Activated T-cell treated with anti-CD3 and anti-CD28 coated beads for 1 hour (primary cell): ENCODE measurements at places on chromosomes 3 and 15.

DNA sequence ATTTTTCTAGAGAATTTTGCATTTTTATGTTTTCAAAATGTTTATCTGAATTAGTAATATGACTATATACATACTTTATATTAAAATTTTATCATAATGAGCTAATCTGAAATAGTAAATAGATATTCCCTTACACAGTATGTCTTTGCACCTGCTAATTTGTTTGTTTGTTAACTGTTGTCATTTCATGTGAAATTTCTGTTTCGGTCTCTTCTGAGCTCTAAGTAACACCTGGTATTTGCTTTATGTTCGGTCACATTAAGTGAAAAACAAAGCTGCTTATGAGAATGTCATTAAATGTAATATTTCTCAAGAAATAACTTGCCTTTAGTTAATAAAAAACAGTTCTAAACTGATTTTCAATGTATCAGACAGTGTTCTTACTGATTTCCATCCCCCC is 61.1 kb downstream of the FNDC3B start:
- no peak for DNase-seq

GRCh38 chr15:65213241-65213640 is 2.0 kb upstream of the CILP start:
- DNase-seq: no peak

GRCh38 chr15:39944726-39945125 is 10.8 kb downstream of the EIF2AK4 start:
- no peak for DNase-seq

DNA sequence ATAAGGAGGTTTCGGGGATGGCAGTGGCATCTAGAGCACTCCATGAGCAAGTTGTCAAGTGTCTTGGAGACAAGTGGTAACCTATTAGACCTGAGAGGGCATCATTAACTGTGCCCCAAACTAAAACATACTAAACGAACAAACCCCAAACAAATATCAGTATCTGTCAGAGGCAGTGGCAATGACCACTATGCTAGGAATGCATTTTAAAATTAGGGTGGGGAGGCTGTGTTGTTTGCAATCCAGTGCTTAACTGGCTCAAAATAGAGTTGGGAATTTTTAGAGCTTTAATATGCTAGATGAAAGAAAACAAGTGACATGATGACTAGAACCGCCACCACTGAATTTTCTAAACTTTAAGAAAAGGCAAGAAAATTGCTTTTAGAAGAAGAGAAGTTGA is 51.8 kb upstream of the TPRG1 start:
- no peak for DNase-seq

DNA sequence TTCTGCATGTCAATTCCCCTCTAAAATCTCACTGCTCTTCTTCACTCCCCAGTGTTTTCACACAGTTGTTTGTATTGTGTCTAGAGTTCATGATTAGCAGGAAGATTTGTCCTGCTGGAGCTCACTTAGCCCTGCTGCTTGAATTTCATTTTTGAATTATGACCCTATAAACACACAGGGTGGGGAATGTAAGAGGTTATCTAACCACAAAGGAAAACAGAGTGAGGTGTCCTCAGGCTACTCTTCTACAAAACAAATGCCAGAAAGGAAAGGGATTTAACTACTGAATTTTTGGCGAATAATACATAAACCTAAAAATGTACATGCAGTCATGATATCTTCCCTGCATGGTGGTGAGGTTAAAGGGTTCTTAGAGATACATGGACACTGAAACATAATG is 215.1 kb upstream of the CNTN4 start:
- DNase-seq: no peak

DNA sequence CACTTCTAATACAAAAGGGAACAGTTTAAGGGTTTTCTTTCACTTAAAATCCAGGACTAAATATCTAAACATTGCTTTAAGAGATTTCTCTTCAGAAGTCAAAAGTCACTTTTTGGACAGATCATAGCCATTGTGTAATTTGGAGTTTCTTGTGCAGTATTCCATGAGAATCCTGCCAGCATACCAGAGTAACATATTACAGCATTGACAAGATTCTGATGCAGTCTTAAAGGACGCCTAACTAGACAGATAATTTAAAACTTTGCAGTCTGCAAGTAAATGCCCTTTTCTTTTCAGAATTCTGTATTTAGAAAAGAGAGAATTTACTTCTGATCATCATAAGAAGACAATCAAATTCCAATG is 17.5 kb upstream of the IGSF10 start:
- no peak for DNase-seq

GRCh38 chr15:31200735-31201151 is 99.2 kb upstream of the TRPM1 start:
- DNase-seq: peak; percentile 60

GRCh38 chr3:4577721-4578120 is 84.6 kb downstream of the ITPR1 start:
- DNase-seq: no peak

DNA sequence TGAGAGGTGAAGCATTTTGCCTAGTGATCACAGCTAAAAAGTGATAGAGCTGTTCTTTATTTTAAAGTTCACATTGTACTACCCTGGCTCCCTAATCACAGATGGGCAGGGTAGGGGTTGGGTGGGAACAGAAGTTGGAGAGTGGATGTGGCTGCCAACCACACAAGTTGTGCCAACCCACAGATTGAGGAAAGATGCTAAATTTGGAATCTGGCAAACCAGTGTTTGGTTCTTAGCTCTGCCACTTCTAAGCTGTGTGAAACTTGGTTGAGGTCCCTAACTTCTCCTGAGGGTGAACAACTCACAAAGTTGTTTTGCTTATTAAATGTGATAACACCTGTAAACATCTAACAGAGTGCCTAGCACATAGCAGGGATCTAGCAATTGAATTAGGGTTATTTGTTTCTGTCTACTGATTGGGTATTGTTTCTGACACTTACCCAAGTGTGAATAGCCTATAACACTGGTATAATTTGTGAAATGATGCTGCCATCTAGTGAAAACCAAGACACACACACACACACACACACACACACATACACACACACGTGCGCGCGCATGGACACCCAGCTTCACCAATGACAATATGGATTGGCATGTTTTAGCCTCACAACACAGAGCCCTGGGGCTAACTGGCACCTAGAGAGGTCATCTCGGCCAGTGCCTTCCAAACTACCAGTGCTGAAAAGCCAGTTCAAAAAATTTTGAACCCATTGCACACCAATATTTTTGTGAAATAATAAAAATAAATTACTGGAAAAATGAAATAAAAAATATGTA is 25.3 kb downstream of the ADGRG7 start:
- no peak for DNase-seq

DNA sequence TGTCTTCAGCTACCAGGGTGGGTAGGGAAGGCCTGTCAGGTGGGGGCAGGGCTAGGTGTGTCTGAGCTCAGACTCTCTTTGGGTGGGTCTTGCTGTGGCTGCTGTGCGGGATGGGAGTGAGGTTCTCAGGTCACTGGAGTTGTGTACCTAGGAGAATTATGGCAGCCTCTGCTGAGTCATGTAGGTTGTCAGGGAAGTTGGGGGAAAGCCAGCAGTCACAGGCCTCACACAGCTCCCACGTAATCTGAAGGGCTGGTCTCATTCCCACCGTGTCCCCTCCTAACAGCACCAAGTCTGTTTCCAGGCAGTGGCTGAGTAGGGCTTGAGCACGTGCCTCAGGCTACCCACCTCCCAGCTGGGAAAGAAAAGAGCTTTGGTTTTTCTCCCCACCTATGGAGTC is 67.0 kb downstream of the CHCHD4 start:
- DNase-seq: no peak

- no peak for DNase-seq
Observed at GRCh38 chr15:75153087-75153486, 48.6 kb upstream of the C15orf39 start.

DNA sequence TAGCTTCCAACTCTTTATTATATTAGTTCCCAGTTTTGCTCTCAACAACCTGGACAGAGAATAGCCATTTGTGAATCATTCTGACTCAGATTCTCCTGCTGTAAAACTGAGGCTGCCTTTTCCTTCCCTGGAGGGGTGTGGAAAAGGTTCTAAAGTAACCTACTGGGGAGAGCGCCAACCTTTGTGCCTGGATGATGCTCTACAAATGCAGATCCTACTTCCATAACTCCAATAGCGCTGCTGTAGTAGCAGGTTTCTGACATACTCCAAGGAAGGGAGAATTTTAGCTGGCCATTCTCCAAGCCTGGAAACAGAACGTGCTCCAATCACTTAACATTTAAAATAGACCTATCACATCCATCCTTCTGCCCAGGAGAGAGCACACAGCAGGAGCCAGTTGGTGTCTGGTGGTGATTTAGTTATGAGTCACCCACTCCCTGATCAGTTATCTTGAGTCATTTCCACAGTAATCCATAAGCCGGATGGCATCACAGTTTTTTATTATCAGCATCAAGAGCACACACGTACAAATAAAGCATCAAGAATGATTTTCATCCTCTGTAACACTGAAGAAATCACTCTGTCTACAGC is 38.3 kb downstream of the MYH15 start:
- no peak for DNase-seq

DNA sequence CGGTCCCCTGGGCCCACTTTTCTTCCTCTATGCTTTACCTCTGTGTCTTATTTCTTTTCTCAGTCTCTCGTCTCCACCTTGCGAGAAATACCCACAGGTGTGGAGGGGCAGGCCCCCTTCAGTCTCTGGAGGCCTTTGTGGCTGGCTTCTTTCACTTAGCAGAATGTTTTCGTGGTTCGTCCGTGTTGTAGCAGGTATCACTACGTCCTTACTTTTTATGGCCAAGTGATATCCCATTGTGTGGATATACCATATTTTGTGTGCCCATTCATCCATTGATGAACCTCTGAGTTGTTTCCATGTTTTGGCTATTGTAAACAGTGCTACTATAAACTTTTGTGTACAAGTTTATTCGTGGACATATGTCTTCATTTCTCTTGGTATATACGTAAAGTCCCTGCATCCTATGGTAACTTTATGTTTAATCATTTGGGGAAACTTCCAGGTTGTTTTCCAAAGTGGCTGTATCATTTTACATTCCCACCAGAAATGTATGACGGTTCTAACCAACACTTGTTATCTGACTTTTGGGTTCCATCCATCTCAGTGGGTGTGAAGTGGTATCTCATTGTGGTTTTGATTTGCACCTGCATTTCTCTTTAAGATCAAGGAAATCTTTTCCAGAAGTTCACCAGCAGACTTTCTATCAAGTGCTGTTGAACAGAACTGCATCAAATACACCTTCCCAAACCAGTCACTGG is 5.6 kb downstream of the PIGZ start:
- no peak for DNase-seq

GRCh38 chr3:175227126-175227525 is 368.0 kb downstream of the NAALADL2 start:
- no peak for DNase-seq

DNA sequence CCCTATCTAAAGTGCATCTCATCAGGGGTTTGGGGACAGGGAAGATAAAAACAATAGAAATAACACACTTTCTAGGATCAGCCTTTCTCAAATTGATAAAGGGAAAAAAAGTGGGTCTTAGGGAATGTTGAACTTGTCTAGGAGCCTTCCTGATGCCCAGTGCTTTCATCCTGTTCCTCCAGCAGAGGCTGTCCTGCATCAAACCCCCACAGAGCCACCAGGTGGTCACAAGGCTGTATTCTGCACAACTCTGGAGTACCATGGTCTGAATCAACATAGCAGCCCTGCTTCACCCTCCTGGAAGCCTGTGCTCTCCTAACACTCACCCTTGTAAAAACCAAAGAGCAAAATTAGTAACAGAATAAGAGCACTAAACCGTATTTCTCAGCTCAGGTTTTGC is 118.5 kb upstream of the SLC25A36 start:
- DNase-seq: no peak

GRCh38 chr3:138349926-138350665 is 1.7 kb downstream of the MRAS start:
- DNase-seq: no peak

DNA sequence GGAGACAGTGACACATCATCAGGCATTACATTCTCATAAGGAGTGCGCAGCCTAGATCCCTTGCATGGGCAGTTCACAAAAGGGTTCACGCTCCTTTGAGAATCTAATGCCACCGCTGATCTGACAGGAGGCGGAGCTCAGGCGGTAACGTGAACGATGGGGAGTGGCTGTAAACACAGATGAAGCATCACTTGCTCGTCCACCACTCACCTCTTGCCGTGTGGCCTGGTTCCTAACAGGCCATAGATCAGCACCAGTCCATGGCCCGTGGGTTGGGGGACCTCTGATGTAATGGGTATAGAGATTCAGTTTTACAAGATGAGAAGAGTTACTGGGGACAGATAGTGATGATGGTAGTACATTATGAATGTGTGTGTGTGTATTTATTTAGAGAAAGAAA is 63.0 kb downstream of the FRMD5 start:
- no peak for DNase-seq

DNA sequence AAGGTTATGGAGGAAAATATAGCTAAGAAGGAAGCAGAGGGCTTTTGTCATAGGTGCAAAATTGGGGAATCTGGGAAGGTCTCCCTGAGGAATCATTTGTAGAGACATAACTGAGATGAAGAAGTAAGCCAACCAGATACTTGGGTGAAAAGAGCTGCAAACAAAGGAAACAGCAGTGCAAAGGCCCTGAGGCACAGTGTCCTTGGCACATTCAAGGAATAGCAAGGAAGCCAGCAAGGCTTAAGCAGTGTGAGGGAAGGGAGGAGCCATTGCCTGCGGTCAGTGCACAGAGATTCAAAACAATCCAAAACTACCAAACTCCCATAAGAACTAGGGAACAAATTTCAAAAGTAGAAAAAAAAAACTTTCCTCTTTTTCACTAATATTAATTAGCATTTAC is 88.3 kb downstream of the WDR49 start:
- DNase-seq: no peak

- DNase-seq: no peak
Observed at GRCh38 chr3:197590313-197590962, 34.7 kb upstream of the BDH1 start.

DNA sequence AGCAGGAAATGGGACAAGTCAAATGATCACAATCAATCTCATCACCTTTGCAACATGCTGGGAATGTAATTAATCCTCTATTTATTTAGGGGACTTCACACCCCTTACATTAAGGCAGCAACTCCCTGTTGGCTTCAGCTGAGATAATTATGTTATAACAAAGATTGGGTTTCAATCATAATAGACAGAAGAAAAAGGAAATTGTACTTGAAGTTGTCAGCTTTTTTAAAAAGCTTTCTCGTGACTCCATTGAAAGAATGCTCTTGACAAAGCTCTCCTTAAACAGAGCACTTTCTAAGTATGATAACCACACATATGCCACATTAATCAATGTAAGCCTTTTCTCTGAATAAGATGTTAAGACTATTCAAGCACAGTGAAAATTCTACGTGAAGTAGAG is 65.7 kb downstream of the SHQ1 start:
- no peak for DNase-seq
